ENCODE measurements at places on chromosomes 4 and X. TPM values are rescaled to one million over a fixed set of nuclear protein-coding genes. Genes with fewer than 3 reads are reported as not detected.

The TMA16 gene
- 60.1 TPM for total RNA-seq

DNA sequence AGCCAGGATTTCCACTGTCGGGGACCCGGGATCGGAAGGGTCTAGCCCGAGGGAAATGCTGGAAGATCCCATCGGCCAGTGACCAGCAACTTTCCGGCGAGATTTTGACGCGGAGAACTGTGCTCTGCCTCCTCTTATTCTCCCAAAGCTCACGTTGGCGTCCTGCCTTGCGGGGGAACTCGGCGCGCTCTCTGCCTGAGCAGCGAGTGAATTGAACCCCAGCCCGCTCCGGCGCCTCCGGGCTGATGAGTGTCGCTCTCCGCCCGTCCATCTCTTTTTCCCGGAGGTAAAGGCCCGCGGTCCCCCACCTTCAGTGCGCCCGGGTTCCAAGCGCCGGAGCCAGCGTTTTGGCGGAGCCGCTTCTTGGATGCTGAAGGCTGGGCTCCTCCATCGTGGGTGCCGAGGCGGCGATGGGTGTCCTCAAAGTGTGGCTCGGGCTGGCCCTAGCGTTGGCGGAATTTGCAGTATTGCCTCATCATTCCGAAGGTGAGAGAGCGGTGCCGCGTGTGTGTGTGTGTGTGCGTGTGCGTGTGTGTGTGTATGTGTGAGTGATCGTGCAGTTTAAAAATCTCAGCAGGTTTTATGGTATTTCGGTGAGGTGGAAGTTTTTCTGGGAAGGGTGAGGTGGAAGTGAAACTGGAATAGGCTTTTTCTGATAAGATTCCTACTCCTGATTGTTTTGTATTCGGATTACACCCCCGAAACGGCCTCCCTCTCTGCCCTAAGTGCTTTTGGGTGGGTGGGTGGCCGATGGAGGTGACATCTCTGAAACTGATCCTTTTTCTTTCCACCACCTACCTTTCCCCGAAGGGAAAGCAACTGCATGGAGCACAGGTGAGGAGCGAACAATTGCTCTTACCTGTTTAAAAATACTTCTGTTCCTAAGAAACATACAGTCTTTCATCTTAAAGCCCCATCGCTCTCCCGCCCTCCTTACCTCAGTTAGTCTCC lies 752 bp downstream of the FRAS1 start:
- no peak overlapping the region for H3K27ac ChIP-seq
- H3K4me3 ChIP-seq: peak overlapping the region; percentile 87
- no peaks in the 10 kb centered on the region for H3K27me3 ChIP-seq
- DNase-seq: no peak
- no peaks in the 10 kb centered on the region for H3K36me3 ChIP-seq

DNA sequence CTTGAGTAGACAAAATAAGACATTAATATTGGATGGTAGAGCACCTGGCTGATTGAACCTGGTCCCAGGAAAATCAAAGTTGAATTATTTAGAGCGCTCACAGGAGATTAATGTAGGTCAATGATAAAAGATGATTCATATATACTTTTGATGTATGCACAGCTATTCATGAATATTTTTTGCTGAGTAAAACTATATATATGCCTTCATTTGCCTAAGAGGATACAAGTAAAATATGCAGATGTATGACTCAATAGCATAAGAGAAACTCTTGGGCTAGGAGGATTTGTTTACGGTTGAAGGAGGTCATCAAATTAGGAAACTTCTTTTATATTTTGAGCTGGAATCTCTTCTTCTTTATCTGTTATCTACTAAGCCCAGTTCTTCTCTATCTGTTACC lies 202.7 kb upstream of the HS3ST1 start:
- no peak overlapping the region for H3K4me3 ChIP-seq
- H3K36me3 ChIP-seq: no peaks in the 10 kb centered on the region
- no peak for DNase-seq
- no peak overlapping the region for H3K27ac ChIP-seq

The WDFY3 gene
- total RNA-seq: 54.6 TPM

The MAGEA12 gene
- not detected for total RNA-seq

The PLP1 gene
- total RNA-seq: 88.3 TPM

DNA sequence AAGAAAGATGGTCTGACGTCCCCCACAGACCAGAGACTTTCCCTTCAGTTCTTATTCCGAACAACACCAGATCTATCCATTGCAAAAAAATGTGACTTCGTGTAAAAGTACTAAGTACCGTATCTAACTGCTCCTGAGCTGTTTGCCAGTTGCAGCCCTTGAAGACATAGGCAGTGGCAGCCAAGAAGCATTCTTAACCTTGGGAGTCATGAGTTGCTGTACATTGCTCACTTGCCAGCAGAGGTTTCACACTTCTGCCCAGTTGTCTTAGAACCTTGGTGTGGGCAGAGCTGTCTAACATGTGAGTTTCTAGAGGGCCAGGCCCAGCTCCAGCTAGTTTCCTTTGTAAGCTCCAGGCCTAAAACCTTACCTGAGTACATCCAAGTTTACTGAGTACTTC lies 10.5 kb upstream of the CHRDL1 start:
- no peaks in the 10 kb centered on the region for H3K27me3 ChIP-seq
- H3K27ac ChIP-seq: no peak overlapping the region
- H3K4me1 ChIP-seq: no peaks in the 10 kb centered on the region
- DNase-seq: no peak
- H3K4me3 ChIP-seq: no peak overlapping the region

DNA sequence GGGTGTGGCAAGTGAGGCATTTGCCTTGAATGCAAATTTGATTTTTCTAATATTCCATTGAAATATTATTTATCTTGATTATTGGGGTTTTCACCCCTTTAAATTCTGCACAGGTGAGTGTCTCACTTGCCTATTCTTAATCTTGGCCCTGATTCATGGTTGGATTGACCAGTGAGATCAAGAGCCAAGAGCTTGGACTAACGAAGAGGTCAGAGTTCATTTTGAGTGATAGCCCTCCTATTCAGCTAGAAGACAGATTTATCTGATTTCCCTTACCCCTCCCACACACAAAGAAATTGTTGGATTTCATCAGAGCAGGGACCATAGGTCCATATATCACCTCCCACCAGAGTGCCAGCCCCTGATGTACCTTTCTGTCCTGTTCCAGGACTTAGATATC lies 11.6 kb upstream of the ACOT9 start:
- no peaks in the 10 kb centered on the region for H3K4me1 ChIP-seq
- H3K27me3 ChIP-seq: no peaks in the 10 kb centered on the region
- no peaks in the 10 kb centered on the region for H3K36me3 ChIP-seq
- no peak for DNase-seq
- no peak overlapping the region for H3K27ac ChIP-seq
- H3K4me3 ChIP-seq: no peak overlapping the region

DNA sequence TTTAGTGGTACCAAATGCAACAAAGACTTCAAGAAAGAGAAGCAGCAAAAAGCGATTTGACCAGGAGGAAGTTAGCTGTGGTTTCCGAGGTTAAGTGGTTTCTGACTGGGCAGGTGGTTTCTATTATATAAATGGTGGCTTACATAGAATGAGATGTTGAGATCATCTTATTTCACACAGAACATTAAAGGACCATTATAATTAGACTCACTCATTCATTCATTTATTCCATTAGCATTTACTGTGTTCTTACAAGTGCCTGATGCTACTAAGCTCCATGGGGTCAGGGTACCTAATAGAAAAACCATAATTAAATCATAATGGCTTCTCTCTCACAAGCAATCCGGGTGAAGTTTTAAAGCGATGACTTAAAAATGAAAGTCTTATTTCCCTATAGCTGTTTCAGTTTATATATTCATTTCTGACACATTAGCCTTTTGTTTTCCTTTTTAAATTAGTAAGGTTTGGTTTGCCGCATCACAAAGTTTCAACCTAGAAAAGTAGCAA lies 10.6 kb downstream of the TSPAN6 start:
- no peak for DNase-seq
- no peaks in the 10 kb centered on the region for H3K27me3 ChIP-seq
- no peaks in the 10 kb centered on the region for H3K4me1 ChIP-seq
- H3K36me3 ChIP-seq: no peaks in the 10 kb centered on the region
- H3K27ac ChIP-seq: no peak overlapping the region

DNA sequence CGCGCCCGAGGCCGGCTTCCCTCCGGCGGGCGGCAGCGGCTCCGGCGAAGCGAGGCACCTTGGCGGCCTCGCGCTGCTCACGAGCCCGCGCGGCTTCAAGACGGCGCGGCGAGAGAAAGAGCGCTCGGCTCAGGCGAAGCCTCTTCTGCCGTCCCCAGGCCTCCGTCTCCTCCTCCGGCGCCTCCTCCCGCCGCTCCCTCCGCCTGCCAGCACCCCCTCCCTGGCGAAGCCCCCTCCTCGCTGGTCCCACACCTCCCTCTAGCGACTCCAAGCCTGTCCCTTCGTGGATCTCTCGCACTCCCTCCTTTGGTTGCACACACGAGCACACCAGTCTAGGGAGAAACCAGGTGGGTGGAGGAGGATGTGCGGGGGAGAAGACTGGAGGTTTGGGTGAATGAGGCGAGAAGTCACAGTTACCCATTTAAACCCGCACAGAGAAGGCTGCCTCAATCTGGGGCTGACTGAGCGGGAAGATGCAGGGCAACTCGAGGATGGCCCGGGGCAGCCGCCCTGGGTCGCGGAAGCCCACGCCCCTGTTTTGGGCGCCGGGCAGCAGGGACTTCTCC lies at the start of gene CAMK2D:
TSS of gene CAMK2D (minus strand) at position 119 of the 566 bp plus-strand sequence. CDS start 670 bp downstream, outside the sequence.
- H3K4me1 ChIP-seq: no peaks in the 10 kb centered on the region
- H3K4me3 ChIP-seq: peak within 1 kb of the TSS; percentile 92
- H3K36me3 ChIP-seq: no peaks in the 10 kb centered on the region
- peaks cover 8% of the 10 kb centered on the region for H3K27me3 ChIP-seq
- peak within 1 kb of the TSS; percentile 93 for H3K27ac ChIP-seq

The GAGE12H gene
- total RNA-seq: not detected

Measured in H9 (cell line).